ENCODE measurements at places on chromosomes 4 and X.
A peak's percentile ranks its signal among the peaks of the same experiment; 100 is the strongest.

DNA sequence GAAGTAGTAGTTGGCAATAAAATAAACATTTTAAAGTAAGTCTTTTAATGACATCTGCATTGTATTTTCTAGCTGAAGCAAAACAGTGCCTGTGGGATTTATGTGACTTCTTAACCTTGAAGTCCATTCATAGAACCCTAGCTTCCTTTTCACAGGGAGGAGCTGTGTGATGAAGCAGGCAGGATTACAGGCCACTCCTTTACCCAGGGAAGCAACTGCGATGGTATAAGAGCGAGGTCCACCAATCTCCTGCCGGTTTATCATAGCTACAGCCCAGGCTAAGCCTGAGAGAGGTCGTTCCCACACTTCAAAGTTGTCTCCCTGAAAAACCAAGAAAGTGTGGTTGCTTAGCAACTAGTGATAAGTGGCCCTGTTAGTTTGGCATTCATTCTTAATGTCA lies 7.0 kb downstream of the RPL36A start:
- no peak for DNase-seq

GRCh38 chrX:22974616-22975015 lies 25.1 kb upstream of the DDX53 start:
- no peak for DNase-seq

DNA sequence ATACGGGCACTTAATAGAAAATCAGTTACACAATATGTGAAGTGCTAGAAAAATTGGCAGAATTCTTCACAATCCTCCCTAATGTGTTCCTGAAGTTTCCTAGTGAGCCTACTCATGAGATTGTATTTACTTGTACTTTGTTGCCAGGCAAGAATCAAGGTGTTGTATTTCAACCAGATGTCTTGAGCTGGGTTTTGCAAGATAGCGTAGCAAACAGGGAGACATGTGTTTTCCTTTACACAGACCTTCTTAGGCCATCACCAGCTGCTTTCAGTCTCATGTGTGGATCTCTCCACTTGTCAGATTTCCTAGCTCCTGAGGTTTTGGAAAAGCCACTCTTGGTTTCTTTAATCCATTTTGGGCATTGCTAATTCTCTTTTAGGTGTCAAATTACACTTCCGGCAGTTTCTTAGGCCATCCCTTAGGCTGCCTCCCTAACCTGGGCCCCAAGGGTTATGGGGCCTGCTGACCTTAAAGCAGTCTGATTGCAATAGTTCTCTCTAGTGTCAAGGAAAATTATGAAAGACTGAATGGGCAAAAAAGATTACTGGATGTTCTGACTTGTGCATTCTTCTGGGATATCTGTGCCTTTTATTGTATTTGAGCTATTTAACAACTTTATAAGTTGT lies 12.2 kb upstream of the EDA start:
- no peak for DNase-seq

DNA sequence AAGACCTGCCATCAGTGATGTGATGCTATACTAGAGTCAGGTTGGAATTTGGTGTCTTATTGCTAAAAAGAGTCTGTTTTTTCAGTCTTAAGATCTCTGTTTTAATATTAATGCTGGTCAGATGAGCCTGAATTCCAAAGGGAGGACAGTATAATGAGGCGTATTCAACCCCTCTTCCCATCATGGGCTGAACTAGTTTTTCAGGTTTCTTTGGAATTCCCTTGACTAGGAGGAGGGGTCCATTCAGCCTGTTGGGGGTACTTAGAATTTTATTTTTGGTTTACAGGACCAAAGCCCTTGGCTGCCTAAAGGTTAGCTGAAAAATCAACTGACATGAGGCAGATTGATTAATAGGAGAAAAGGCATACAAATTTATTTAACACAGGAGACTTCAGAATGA lies 24.1 kb upstream of the PI4K2B start:
- no peak for DNase-seq

- DNase-seq = no peak
Observed at GRCh38 chr4:184444953-184445309, 29.4 kb downstream of the IRF2 start.

DNA sequence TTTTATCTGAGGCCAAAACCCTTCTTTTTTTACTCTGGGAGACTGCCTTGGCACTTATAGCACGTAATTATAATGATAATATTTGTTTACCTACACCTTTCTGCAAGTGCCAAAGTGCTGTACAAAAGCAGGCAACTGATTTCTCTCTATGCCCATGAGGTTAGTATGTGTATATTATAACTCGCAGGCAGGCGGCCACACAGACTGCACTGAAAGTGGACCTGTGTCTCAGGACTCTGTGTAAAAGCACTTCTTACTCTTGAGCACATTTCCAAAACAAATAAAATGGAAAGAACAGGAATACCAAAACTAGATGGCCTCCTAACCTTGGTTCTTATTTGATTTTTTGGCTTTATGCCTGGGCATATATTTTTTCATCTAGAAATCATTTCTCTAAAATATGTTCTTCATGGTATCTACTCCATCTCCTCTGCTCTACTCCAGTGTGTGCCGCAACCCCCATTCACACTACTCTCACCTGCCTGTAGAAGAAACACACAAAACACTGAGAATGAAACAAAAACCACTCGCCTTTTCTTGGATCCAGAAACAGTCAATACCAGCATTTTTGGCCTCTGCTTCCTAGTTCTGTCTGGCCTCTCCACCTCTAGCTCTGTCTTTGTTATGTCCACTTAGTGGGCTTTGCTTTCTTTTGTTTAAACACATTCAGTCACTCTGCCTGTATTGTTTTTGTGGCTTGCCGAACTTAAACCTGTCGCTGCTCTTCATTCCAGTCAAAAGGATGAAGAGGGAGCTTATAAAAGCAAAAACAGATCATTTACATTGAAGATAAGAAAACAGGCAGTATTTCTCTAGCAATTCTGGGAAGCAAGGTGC lies 934.5 kb upstream of the TENM3 start:
- DNase-seq = no peak

DNA sequence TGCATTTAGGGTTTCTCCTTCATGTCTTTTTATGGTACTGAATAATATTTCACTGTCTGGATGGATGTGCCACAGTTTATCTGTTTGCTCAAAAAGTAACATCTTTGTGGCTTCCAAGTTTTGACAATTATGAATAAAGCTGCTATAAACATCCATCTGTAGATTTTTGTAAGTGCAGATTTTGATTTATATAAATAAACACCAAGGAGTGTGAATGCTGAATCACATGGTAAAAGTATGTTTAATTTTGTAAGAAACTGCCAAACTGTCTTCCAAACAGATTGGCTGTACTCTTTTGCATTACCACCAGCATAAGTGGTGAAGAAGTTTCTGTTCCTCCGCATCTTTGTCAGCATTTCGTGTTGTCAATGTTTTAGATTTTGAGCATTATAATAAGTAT lies 158.7 kb upstream of the GIMD1 start:
- DNase-seq = no peak

GRCh38 chr4:48103483-48104139 lies 30.4 kb downstream of the TXK start:
- DNase-seq = peak; percentile 48

DNA sequence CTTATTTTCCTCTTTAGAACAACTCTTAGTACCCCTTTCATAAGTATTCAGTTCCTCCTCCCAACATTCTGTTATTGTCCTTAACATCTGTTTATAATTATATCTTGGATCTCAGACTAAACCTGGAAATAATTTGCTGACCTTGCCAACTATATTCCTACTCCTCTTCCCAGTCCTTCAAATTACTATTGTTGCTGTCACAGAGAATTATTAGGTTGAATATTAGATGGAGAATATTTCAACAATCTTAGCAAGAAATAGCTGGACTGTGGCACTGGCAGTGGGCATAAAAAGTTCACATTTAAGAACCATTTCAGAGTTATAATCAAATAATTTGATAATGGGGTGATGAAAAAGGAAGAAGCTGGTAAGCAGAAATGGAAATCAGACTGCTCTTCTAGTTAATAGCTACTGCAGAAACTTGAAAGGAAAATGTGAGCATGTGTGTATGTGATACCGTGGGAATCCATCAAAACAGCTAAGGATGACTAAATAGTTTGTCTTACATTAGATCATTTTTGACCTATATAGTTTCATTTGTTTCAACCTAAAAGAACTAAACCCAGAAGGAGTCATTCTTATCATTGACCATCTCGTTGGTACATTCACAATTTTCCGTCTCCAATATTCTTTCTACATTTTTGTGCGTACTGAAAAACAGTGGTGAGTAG lies 43.3 kb upstream of the PRDM8 start:
- DNase-seq = no peak

DNA sequence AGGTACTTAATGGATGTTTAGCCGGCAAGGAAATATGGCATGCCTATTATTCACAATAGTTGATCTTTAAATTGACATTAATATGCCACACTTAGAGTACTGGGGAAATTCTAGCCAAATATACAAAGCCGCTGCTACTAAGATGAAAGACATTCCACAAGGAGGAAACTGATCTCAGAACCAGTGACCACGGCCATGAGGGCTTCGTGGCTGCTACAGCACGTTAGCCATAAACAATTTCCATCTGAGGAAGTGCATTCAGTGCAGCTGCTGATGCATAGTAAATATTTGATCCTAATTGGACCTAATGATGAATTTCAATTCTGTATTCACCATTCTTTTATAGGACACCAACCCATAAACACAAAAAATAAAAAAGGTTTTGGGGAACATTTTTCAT lies 59.1 kb downstream of the SORBS2 start:
- DNase-seq = no peak

- no peak for DNase-seq
Observed at GRCh38 chrX:26253526-26253925, 37.6 kb downstream of the MAGEB5 start.

DNA sequence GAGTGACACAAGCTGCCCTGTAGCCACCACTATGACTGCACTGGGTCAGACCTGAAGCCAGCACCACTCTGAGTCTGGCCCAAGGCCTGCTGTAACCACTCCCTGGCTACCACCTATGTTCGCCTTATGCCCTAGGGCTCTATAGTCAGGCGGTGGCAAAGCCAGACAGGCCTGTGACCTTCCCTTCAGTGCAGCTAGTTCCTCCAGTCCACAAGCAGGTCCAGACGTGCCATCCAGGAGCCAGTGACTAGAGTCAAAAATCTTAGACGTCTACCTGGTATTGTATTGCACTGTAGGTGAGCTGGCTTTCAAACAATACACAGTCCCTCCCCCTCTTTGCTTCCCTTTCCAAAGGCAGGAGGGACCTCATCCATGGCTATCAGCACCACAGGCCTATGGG lies 54.0 kb upstream of the RNF128 start:
- DNase-seq = no peak

DNA sequence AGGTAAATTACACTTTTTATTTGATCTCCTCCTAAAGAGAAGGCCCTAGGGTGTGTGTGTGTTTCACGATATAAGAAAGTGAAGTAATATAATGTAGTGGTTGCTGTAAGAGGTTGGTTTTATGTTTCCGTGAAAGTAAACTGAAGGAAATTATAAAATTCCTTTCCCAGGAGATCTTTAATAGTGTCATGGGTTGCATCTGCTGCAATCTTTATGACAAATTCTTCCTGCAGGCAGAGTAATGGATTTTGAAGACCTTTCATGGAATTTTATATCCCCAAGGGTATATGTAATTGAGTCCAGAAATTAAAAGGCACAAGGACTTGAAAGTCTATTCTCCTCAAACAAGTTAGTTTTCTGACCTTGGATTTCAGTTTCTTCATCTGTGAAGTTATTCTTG lies 538.6 kb downstream of the ANKRD50 start:
- no peak for DNase-seq

GRCh38 chr4:147735413-147736301 lies 3.8 kb downstream of the ARHGAP10 start:
- no peak for DNase-seq

- DNase-seq = no peak
Observed at GRCh38 chr4:155666344-155667221, at the start of gene GUCY1A1. GUCY1A1 (plus strand) TSS chr4:155666848; CDS start chr4:155696868, 30,020 bp downstream.

GRCh38 chrX:67500617-67501016 lies 43.2 kb upstream of the AR start:
- DNase-seq = no peak

DNA sequence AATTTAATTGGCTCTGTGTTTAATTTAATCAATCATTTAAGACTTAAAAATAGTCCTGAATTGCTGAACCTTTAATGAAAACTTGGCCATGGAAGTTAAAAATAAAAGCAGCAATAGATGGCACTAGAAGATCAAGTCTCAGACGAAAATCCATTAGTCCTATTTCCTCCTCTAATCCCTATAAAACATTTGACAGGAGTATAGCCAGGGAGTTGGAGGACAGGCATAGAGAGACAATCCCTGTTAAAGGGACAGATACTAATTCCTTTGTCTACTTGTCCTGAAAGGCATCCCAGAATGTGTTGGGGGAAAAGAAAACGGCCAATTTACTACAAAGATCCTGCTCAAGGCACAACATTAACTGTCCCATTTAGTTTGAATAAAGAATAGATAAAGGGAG lies 276.3 kb upstream of the TACR3 start:
- DNase-seq = no peak

DNA sequence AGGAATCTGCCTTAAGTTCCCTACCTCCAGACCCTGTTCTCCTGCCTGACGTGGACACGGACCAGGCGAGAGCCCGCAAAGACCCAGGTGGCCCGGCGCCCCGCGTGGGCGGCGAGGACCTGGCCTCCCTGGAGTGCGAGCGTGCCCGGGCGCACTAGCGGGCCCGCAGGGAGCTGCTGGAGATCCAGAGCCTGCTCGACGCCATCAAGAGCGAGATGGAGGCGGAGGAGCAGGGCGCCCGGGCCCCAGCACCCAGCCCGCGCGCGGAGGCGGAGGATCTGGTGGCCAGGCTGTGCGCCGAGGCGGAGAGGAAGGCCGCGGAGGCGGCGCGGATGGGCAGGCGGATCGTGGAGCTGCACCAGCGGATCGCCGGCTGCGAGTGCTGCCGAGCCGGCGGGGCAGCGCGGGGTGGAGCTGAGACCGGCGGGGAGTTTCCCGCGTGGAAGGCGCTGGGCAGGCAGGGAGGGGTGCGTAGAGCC lies 18.2 kb downstream of the MRFAP1 start:
- DNase-seq = no peak

DNA sequence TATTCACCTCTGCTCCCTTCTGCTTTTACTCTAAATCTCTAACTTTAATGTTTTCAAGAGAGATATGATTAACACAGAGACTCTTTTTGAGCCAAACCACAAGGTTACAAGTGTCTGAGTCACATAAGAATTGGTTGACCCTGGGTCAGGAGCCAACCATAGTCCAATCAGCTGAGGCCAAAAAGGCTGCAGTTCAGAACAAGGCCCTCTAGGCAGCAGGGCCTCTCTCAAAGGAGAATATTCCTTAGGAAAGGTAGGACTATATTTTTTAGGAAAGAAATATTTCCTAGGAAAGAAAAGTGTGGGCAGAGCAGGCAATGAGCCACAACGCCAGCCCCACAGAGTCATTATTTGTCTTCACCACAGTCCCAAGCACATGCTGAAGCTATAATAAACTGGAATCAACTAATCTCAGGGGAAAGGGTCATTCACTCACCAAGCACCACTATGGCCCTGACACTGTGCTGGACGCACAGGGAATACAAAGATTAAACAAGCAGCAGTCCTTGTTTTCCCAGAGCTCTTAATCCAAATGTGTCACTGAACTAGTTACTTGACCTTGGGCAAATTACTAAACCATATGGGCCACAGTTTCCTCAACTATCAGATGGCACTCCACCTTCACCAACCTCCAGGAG lies 2.2 kb downstream of the ATP8A1 start:
- DNase-seq = peak; percentile 51

GRCh38 chr4:86326400-86326799 lies 33.5 kb downstream of the MAPK10 start:
- DNase-seq = no peak

Measured in activated CD4-positive, alpha-beta T cell treated with anti-CD3 and anti-CD28 coated beads, Interleukin-2, Interleukin-4, amounts not matched to agents 100 ng/mL and 50 ng/mL, durations not matched to agents 16 hours and 8 hours (primary cell).